ENCODE measurements at places on chromosomes 7 and 10.

DNA sequence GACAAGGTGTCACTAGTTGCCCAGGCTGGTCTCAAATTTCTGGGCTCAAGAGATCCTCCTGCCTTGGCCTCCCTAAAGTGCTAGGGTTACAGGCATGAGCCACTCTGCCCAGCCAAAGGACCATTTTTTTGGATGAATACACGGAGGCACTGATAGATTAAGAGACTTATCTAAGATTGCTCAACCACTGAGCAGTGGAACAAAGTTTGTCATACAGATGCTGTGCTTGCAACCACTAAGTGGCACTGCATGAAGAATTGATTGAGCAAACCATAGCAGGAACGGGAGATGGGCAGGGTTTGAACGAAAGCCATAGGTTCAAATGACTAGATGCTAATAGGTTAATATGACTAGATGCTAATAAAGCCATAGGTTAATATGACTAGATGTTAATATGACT is 61.1 kb downstream of the EBLN1 start:
- no peak for DNase-seq

DNA sequence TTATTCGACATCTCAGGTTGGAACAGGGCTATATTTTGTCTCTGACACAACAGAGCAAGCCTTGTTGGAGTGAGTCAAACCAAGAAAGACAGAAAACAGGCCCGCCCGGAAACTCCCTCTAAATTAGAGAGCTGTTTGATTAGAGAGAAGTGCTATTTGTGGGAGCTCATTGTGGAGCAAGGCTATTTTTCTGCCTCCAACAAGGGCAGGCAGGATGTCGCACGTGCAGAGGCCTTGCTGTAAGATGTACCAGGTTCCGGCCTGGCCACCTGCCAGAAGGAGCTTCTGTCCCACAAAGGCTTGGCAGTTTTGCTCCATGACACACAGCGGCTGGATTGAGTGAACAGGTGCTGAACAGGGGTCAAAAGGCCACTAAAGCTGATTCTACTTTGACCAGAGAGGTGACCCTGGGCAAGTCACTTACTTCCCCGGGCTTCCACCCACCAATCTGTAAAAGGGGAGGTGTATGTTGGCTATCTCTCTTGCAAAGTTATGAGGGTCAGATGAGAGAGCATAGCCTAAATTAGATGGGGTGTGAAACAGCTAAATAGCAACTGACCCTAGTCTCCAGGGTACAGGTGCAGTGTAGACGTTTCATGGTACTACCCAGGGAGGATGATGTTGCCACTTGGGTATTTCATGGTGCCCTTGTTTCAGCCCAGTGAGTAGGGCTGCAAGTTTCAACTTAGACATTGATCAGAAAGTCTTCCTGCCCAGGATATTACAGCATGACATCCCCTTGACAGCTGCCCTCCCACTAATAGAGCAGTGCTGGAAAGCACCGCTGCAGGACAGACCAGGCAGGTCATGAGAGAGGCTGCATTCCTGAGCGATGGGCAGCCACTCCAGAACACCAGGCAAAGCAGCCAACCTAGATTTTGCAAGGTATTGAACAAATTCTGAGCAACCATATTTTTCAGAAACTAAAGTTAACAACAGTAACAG is 62.0 kb downstream of the VSTM4 start:
- no peak for DNase-seq

GRCh38 chr10:1335642-1336041 is 279.5 kb downstream of the WDR37 start:
- no peak for DNase-seq

GRCh38 chr7:12571691-12572090 is 1.2 kb downstream of the SCIN start:
- DNase-seq: no peak

DNA sequence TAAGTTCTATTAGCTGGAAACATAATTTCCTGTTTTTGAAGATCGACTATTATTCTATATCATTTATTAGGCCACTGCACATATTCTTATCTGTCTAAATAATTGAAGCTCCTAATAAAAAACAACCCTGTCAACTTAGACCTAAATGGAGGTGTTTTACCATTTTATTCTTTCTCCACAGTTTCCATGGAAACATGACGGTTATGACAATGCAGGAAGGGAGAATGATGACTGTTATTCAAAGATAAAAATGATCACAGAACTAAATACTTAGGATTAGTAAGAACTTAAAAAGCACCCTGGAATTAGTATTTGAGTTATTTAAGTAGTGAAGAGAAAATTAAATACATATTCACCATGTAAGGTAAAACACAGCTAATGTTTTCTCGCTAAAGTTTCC is 119.9 kb upstream of the DKK1 start:
- DNase-seq: no peak

- no peak for DNase-seq
These were observed 74.9 kb downstream of the CLIP2 start for GRCh38 chr7:74364061-74364460.

DNA sequence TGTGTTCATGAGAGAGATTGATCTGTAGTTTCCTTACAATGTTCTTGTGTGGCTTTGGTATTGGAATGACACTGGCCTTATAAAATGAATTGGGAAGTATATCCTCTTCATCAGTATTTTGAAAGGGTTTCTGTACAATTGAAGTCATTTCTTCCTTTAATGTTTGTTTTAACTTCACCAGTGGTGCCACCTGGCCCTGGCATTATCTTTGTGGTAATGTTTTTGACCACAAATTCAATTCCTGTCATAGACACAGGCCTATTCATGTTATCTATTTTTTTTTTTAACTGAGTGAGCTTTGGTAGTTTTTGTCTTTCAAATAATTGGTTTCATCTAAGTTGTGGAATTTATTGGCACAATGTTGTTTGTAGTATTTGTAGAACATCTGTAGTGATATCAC is 127.7 kb downstream of the CDK14 start:
- no peak for DNase-seq

DNA sequence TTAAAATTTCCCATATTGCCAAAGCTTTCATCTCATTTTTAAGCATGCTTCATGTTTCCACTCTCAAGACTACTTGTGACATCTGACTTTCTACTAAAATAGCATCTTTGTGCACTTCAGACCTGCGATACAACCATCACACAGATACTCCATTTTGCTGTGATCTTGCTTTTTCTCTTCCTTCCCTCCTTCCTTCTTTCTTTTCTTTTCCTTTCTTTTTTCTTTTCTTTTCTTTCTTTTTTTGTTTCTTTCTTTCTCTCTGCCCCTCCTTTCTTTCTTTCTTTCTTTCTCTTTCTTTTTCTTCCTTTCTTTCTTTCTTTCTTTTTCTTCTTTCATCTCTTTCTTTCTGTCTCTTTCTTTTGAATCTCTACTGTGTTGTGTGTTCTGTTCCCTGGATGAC is 194.0 kb upstream of the KCND2 start:
- no peak for DNase-seq

DNA sequence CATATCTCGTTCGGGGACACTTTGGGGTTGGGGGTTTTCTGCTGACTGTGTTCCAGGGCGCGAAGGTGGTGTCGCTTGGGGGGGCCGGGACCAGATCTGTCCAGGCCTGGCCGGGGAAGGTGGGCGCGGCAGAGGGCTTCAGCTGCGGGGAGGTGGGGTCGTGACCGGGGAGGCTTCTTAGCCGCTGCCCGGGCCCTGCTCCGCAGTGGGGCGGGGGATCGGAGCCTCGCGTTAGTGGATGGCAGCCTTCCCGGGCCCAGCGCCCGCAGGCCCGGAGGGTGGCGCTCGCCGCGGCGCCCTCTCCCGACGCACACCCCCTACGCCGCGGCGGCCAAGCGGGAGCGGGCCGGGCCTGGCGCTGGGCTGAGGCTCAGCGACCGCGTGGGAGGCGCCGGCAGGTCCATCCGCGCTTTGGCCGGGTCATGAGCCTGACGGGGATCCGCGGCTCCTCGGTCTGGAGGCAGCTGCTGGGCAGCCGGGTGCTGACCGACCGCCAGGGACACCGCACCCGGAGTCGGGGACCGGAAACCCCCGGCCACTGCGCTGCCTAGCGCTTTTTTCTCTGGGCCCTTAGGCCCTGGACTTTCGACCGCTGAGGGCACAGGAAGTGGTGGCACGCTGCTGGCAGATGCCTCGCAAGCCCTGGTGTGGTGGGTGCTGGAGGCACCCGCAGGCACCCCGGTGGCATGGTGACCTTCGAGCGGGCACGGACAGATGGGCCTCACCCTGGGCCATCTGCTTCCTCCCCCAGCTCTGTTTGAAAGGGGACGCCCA is 1.2 kb downstream of the AGAP3 start:
- peak; percentile 49 for DNase-seq

- DNase-seq: no peak
These were observed 504.8 kb downstream of the NXPH1 start for GRCh38 chr7:8938044-8938805.

DNA sequence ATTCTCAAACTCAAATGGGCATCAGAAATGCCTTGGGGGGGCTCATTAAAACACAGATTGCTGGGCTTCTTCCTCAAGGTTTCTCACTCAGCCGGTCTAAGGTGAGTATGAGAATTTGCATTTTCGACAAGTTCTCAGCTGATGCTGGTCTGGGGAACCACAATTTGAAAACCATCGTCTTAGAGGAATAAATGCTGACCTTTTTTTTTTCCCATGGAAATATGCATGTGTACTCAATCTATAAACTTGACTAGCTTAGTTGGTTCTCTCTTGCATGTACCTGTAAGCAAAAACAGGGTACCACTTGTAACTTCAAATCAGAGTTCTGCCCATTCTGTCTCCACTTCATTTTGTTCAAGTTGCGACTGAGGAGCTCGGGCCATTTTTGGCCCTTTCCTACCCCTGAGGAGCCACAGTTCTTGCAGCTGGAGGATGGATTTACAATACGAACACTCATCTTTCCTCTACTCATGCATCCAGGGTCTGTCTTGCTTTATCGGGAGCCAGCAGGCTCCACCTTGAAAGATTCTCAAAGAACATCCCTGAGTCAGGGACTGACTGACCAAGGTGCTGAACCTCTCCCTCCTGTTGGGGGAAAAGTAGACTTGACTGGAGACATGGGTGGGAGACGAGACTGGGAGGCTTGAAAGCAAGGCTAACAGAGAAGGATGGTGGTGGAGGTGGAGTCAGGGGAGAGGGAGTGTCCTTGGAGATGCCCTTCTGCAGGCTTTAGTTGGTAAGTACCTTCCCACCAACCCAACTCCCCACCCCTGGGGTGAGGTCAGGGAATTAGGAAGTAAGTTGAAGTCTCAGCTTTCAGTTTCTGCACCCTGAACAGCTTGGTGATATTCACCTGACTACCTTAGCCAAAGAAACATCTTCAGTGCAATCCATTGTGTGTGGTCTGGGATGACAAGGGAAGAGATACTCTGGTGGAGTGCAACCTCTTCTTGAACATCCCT is 3.7 kb upstream of the MAPK8 start:
- DNase-seq: no peak

- no peak for DNase-seq
These were observed 407.7 kb downstream of the PARD3 start for GRCh38 chr10:34407324-34407805.

GRCh38 chr10:11611248-11612020 is at the start of gene USP6NL:
Gene USP6NL, minus strand, starts transcription at chr10:11611650. Its CDS starts 14,016 bp downstream, at chr10:11597634.
- peak; percentile 91 for DNase-seq

DNA sequence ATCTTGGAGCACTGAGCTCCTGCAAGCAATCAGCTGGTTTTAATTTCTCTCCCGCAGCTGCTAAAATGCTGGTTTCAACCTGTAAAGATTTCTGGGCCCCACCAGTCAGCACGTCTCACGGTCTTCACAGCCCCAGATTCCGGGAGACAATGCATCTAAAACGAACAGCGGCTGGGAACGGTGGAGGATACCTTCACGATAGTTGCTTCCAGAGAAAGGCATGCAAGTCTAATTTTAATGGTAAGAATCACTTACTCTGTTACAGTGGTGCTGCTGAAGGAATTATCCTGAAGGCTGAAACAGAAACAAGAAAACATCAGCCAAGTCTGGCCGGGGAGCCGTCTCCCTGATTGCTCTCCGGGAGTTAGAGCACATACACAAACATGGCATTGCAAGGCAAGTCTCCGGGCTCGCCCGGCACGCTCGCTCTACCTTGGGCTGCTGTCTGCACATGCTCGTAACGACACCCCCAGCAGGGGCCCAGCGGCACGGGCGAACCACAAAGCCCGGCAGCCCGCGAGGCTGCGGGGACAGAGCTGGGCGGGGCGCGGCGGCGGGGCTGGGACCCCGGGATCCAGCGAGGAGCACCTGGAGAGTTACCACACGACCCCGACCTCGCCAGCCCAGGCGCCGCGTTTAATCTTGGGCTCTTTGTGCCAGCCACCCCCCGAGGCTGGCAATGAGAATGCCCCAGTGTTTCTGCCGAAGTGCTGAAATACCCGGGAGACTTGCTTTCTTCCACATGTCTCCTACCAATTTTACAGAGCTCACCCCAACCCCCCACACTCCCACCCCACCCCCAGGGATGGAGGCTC is at the start of gene FAM13C:
Gene FAM13C, minus strand, starts transcription at position 406 of the 815 bp plus-strand sequence. Its CDS starts 89 bp downstream, at position 317.
- DNase-seq: peak; percentile 71

- DNase-seq: no peak
These were observed 133.4 kb upstream of the ANKRD1 start for GRCh38 chr10:91054325-91054724.

DNA sequence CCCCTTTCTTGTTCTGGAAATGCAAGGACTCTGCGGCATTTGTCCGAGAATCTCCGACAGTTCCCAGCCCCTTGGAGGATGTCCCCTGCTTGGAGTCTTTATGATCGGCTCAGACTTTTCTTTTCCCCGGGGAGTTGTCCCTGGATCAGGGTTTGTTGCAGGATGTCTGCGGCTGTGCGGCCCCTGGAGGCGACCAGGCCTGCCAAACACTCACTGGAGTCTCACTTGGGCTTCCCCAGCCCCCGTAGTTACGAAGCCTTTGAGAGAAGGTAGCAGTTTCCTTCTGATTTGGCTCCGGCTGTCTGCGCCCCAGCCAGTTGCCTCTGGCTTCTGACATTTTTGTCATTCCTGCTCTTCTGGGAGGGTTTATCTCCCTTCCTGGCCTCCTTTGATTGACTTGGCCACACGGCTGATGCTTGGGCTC is 16.1 kb downstream of the COL26A1 start:
- DNase-seq: no peak

DNA sequence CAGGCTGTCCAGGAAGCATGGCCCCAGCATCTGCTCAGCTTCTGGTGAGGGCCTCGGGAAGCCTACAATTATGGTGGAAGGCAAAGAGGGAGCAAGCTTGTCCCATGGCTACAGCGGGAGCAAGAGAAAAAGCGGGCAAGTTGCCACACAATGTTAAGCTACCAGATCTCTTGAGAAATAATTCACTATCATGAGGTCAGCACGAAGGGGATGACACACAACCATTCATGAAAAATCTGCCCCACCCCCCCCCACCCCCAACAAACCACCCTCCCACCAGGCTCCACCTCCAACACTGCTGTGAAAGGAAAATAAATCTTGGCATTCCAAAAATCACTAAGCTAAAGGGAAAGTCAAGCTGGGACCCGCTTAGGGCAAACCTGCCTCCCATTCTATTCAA is 545.8 kb upstream of the NRP1 start:
- DNase-seq: no peak

GRCh38 chr7:95099106-95099505 is 191.7 kb downstream of the PPP1R9A start:
- DNase-seq: no peak

All from tibial artery (tissue), 4 donors.